ENCODE measurements at places on chromosomes 6 and 20.

- DNase-seq, result peak; percentile 75
These were observed 60.9 kb downstream of the MCHR2 start for GRCh38 chr6:99933129-99933528.

- no peak for DNase-seq
These were observed 757.0 kb downstream of the GRIK2 start for GRCh38 chr6:102150549-102150948.

DNA sequence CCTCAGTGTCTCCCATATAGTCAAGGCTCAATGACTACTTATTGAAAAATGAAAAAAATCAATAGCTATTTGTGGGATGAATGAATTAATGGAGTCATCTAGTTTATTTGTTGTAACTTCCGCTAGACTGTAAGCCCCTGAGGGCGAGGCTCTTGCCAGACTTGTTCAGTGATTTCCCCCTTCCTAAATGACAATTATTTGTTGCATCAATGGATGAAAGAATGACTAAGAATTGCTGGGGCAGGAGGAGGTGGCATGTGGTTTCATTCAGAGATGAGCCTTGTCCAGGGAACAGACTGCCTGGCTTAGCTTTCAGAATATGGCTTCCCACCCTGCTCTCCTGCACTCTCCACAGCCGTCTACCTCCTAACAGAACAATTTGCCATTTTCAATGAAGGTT is 1.1 kb upstream of the PRELID3B start:
- DNase-seq, result no peak

DNA sequence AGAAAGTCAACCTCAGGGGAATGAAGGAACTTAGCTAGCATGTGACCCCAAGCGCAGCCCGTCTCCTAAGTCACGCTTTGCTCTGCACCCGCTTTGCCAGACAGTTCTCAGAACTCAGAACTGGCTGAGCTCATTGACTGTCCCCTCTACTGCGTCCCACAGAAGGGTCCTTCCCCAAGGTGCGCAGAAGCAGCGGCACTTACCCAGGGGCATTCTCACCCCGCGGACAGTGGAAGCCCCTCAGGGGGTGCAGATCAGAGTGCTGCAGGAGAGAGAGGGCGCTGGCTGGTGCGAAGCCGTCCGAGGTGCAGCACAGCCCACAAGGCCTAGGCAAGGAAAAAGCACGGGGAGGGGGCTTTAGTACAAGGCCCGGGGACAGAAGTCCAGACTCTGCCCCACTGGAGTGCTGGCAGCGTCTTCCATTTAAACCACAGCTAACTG is 807 bp downstream of the SNHG17 start:
- DNase-seq, result peak; percentile 46

- DNase-seq, result peak; percentile 92
These were observed 7.6 kb upstream of the BMP5 start for GRCh38 chr6:55882718-55883569.

GRCh38 chr6:169371344-169372127 is 117.9 kb upstream of the THBS2 start:
- DNase-seq, result no peak

DNA sequence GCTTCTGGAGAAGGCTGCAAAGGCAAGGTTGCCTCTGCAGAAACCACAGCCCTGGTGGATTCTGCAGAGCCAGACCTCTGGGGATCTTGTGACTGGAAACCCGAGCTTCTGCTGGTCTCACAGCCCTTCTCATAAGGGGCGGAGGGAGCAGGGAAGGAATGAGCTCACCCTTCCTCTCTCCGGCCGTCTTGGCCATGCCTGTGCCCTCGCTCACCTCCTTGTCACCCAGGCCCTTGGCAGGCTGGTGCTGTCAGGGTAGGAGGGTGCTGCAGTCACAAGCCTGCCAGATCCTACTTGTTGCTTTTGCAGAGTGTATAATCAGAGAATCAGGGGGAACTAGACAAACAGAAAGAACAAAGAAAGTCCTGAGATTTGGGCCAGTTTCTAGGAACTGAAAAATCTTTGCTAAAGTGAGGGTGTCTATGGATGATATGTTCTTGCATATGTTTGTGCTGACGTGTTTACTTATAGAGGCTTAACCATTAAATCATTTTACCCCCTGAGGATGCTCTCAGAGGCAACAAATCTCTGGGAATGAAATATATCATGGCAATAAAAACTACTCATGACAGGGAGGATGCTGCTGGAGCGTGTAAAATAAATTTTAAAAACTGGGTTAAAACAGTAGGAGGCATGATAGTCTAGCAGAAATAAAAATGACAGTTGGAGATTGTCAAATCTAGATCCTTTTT is 244.9 kb upstream of the SOX4 start:
- DNase-seq, result peak; percentile 91

DNA sequence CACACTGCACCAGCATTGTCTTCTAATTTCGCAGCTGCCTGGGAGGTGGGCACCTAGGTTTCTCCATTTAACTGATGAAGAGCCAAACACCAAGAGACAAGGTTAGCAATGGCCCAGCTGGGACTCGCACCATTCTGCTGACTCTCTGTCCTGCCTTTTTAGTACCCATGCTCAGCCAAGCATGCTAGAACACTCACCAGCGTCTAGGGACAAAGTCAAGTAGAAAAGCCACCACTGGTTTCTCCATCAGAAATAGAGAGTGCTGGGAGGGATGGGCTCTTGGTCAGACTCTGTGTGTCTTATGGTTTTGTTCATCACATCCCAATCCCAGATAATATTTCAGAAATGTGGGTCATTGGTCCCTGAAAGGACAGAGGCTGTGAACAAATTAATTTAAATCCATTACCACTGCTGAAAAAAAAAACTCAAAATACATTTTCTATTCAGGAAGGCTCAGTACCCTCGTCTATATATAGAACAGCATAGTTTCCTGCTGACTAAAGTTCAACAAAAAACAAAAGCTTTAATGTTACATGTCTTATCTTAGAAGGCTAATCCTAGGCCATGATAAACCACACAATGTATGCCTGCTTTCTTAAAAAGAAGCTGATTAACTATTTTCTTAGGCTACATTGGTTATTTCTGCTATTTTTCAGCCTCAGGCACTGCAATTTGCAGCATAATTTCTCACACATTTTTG is 111.0 kb downstream of the TBC1D7 start:
- peak; percentile 43 for DNase-seq

GRCh38 chr6:4598384-4598995 is 177.7 kb upstream of the CDYL start:
- DNase-seq, result no peak

- DNase-seq, result peak; percentile 67
These were observed 8.8 kb upstream of the SRSF6 start for GRCh38 chr20:43448748-43449535.

GRCh38 chr6:63805345-63805744 is 169.7 kb downstream of the PHF3 start:
- DNase-seq, result no peak

DNA sequence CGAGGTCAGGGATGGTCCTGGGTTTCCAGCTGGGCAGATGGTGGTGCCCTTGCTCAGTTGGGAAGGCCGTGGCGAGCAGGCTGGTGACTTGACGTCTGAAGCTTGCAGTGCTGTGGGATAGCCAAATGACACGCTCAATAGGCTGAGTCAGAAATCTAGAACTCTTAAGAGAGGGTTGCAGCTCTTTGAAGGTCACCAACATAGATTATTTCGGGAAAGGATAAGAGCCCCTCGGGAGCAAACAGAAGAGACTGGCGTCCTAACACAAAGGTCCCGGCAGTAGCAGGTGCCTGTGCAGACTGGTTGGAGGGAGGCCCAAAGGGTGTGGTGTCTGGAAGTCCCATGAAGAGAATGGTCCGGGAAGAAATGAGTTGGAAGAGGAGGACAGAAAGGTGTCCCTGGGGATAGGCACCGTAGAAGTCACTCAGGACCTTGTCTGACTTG is 18.4 kb downstream of the PKIG start:
- no peak for DNase-seq

DNA sequence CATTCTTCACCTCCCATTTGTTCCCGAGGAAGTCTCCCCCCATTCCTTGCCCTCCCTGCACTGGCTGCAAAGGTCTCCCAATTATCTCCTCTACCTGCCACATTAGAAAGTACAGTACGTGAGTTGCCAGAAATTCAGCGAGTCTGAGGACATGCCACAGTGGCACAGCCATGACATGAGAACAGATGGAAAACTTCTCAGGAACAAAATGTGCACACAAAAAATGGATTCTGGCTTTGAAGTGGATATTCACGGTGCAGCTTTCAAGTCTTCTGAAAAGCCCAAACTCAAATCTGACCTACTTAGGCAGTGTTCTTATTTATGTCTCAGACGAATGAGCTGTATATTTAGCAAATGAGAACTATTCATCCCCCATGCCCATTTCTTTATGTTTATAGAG is 269.1 kb upstream of the ARID1B start:
- no peak for DNase-seq

- DNase-seq, result no peak
These were observed 127.9 kb upstream of the BACH2 start for GRCh38 chr6:90424580-90424979.

- DNase-seq, result no peak
These were observed 128.1 kb downstream of the ADAT2 start for GRCh38 chr6:143322386-143322785.

Measured in choroid plexus epithelial cell (primary cell).